ENCODE measurements at places on chromosomes 11 and 22. TPM values are rescaled to one million over a fixed set of nuclear protein-coding genes. Genes with fewer than 3 reads are reported as not detected.

OR52A1 gene
- total RNA-seq = not detected

DNA sequence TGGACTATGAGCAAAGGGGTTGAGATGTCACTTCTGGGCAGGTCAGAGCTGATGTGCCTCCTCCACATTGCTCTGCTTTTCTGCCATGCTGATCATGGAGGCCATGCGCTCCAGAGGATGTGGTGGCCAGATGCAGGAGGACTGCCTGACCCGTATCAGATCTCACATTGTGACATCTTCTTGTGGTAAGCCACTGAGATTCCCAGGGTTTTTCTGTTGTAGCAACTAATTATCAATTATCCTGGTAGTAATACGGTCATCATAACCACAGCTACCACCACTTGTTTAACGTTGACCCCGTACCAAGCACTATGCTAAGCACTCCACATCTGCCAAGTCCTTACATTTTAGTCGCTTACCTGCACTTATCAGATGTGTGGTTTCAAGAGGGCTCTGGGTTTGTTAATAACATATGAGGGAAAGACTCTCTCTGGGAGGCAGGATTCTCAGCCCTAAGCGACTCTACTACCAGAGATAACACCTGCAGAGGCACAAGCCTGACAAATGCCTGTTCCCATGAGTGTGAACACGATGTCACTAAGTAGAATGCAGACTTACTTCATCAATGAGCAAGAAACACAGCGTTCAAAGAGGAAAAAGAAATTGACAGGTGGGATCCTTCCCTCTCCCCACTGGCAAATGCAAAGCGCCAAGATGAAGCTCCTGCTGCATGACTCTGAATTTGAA is 63.6 kb upstream of the TIMP3 start:
- DNase-seq = no peak

- no peak for DNase-seq
Measured at GRCh38 chr22:27070594-27070993, 413.2 kb downstream of the MIAT start.

GRCh38 chr11:95831198-95831883 is 41.0 kb downstream of the CEP57 start:
- DNase-seq = no peak

GRCh38 chr11:110471371-110471770 is 41.6 kb downstream of the FDX1 start:
- DNase-seq = no peak

TRIM49 gene
- not detected for total RNA-seq
